H4 (cell line): ENCODE measurements at places on chromosomes 6 and 20. TPM values are rescaled to one million over a fixed set of nuclear protein-coding genes. Genes with fewer than 3 reads are reported as not detected.

Gene HSPA1L
- total RNA-seq, result 0.85 and 1.0 TPM in 2 replicates

Gene TBXT
- not detected in 2 replicates for total RNA-seq

Gene RAET1L
- total RNA-seq, result 0.14 TPM in 1 of 2 replicates, not detected in the other

Gene ZSCAN23
- total RNA-seq, result 0.64 and 2.4 TPM in 2 replicates

Gene ABHD16B
- total RNA-seq, result not detected in 2 replicates

Gene CPXM1
- not detected in 2 replicates for total RNA-seq

Gene NUDT3
- total RNA-seq, result 8.1 and 11.5 TPM in 2 replicates

Gene PKHD1
- not detected in 2 replicates for total RNA-seq

Gene ASIP
- not detected in 2 replicates for total RNA-seq

Gene DDX43
- total RNA-seq, result not detected in 2 replicates

Gene EPM2A
- total RNA-seq, result 6.9 and 8.4 TPM in 2 replicates

Gene RTN4IP1
- total RNA-seq, result 6.9 and 12.9 TPM in 2 replicates

Gene SLC17A2
- not detected in 2 replicates for total RNA-seq

Gene SLA2
- total RNA-seq, result not detected in 2 replicates

Gene SNRPB
- total RNA-seq, result 659 and 788 TPM in 2 replicates

Gene SNRNP48
- total RNA-seq, result 6.4 and 6.6 TPM in 2 replicates

Gene POU5F1
- total RNA-seq, result not detected in 2 replicates

Gene SLC13A3
- 0.12 TPM in 1 of 2 replicates, not detected in the other for total RNA-seq

Gene ESR1
- not detected in 2 replicates for total RNA-seq

Gene TRERF1
- total RNA-seq, result 4.3 and 5.2 TPM in 2 replicates

Gene RAB44
- total RNA-seq, result not detected in 2 replicates

Gene SH3BGRL2
- total RNA-seq, result 3.0 and 4.1 TPM in 2 replicates

Gene LY6G6F
- not detected in 2 replicates for total RNA-seq

Gene DEF6
- 0.16 and 0.43 TPM in 2 replicates for total RNA-seq

Gene ENTPD6
- total RNA-seq, result 21.4 and 22.3 TPM in 2 replicates

Gene SNPH
- total RNA-seq, result 0.99 and 1.5 TPM in 2 replicates

Gene NR2E1
- 0.39 and 0.51 TPM in 2 replicates for total RNA-seq

Gene NNAT
- total RNA-seq, result not detected in 2 replicates

Gene SLC22A16
- total RNA-seq, result not detected in 2 replicates

Gene BPI
- 0.10 TPM in 1 of 2 replicates, not detected in the other for total RNA-seq

Gene DOK5
- 1.2 TPM in 1 of 2 replicates, not detected in the other for total RNA-seq

Gene BEND6
- total RNA-seq, result 10.5 and 18.9 TPM in 2 replicates

Gene SLC17A9
- not detected in 2 replicates for total RNA-seq

Gene FAM210B
- 13.0 and 14.4 TPM in 2 replicates for total RNA-seq

Gene KCNK5
- total RNA-seq, result 0.58 TPM in 2 replicates

Gene OGFR
- total RNA-seq, result 30.9 and 43.8 TPM in 2 replicates

Gene SIRPD
- not detected in 2 replicates for total RNA-seq

Gene PDYN
- total RNA-seq, result not detected in 2 replicates

Gene ARHGAP40
- not detected in 2 replicates for total RNA-seq

Gene REM1
- not detected in 2 replicates for total RNA-seq

Gene PKIB
- 3.1 and 5.2 TPM in 2 replicates for total RNA-seq

Gene FAM217B
- total RNA-seq, result 2.8 and 3.6 TPM in 2 replicates

Gene WFDC2
- total RNA-seq, result not detected in 2 replicates

Gene EDN1
- total RNA-seq, result 3.5 and 6.7 TPM in 2 replicates

Gene NOL4L
- total RNA-seq, result 10.6 and 13.0 TPM in 2 replicates
